ENCODE measurements at places on chromosomes 6 and 20.

DNA sequence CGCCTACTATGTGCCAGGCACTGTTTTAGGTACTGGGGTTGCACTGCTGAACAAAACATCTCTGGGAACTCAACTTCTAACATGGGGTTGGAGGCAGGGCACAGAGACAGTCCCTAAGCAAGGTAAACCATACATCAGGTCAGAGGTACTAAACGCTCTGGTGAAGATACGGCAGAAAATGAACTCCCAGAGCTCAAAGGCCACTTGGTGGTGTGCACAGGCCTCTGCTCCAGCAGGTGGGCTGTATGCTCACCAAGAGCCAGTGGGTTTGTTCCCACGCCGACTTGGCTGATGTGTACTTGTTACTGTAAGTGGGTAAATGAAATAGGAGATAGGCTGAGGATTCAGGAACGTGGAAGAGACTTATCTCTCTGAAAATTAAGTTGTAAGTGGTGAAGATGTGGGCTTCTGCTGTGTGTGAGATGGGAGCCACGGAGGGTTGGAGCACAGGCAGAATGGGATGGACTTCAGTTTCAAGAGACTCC, 133.4 kb downstream of the PREX1 start:
- no peak for DNase-seq

DNA sequence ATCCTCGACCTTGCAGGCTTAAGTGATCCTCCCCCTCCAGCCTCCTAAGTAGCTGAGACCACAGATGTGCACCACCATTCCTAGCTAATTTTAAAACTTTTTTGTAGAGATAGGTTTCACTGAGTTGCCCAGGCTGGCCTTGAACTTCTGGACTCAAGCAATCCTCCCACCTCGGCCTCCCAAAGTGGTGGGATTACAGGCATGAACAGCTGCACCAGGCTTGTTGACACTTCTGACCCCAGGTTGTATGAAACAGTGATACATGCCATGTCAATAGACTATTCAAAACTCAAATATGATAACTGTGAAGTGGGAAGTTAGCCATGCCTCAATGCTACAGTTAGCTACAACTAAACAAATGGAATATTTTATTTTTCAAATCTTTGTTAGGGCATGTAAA, 20.1 kb upstream of the SHLD1 start:
- DNase-seq = no peak

DNA sequence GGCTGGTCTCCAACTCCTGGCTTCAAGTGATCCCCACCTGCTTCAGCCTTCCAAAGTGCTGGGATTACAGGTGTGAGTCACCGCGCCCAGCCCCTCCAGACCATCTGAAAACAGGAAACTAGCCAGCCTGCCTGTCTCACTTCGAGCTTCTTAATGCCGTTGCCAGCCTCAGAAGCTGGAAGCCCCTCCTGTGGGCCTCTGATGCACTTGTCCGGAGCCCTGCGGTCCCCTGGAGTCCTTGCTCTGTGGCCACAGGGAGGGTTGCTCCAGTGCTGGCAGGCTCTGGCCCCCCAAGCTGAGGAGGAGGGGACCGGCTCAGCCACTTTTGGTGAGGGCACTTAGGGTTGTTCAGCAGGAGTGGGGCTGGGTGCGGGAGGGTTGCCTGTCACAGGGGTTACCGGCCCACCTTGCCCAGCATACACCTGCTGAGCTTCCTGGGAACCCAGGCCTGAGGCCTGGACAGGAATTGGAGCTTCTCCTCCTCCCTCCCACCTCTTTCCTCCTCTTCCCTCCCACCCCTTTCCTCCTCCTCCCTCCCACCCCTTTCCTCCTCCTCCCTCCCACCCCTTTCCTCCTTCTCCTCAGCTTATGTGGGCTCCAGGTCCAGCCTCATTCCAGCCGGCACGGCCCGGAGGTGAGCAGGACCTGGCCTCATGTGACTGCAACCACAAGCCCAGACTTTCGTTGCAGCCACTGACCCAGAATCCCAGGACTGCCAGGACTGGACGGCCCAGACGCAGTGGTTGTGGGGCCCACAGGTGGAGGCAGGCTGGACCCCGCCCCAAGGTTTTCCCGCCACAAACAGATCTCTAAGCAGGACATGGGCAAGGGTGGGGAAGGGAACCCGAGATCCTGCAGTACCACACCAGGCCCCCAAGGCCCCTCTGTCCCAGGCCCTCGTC, 9.4 kb upstream of the BIRC7 start:
- DNase-seq = no peak

- DNase-seq = no peak
Measured at GRCh38 chr20:25692499-25692898, 4.2 kb downstream of the ZNF337 start.

DNA sequence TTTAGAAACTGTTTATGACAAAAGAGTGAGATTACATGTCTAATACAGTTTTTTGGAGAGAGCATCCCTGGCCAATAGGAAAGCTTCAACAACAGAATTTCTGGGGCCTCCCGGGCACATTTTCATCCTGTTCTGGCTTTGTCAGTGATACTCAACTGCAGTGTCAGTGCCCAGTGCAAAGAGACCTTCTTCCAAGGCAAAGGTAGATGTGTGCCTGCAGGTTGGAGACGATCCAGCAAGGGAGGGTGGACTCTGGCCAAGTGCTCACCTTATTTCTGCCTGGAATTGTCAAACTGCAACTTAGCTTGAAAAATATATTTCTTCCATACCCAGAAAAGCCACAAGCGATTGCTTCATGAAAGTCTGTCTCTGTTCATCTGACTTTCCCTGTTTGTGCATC, 211.6 kb upstream of the SNX9 start:
- DNase-seq = no peak

- peak; percentile 95 for DNase-seq
Measured at GRCh38 chr20:49216991-49217578, 2.1 kb upstream of the DDX27 start.

- no peak for DNase-seq
Measured at GRCh38 chr6:168607272-168608112, 166.5 kb downstream of the SMOC2 start.

DNA sequence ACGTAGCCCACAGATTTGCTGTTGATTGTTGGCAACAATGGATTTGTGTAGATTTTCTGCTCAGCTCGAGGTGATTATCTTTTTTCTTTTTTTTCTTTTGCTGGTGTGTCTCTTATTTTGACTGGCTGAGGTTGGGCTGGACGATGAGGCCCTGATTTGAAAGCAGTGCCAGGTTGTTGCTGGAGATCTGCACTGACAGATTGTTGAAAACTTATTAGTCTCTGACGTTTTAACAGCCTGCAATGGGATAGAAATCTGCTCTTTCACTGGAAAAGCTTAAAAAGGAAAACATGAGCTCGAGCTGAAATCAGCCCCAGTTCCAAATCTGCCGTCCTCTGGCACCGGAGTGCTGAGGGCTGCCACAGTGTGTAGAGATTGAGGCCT, 87.7 kb downstream of the PDE7B start:
- DNase-seq = no peak

DNA sequence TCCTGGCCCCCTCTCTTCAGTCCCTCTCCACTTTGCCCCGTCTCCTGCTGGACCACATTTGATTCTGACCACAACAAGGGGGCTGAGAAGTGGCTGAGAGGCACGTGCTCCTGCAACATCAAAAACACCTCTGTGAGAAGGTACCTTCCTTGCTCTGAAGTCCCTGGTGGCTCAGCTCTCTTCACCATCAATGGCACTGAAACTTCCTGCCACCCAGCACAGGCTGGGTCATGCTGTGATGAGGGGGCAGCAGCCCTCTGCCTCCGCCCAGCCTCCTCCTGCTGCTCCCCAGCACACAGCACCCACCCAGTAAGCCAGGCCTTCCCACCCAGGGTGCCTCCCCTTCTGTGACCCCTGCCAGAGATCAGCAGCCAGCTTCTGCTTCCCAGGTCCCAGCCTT, 10.3 kb downstream of the ZMYND8 start:
- DNase-seq = no peak

GRCh38 chr6:44049163-44049988, 77.9 kb downstream of the MRPL14 start:
- no peak for DNase-seq

- DNase-seq = no peak
Measured at GRCh38 chr6:36969988-36970891, 15.7 kb downstream of the PI16 start.

GRCh38 chr20:40519918-40520317, 169.1 kb downstream of the MAFB start:
- no peak for DNase-seq

DNA sequence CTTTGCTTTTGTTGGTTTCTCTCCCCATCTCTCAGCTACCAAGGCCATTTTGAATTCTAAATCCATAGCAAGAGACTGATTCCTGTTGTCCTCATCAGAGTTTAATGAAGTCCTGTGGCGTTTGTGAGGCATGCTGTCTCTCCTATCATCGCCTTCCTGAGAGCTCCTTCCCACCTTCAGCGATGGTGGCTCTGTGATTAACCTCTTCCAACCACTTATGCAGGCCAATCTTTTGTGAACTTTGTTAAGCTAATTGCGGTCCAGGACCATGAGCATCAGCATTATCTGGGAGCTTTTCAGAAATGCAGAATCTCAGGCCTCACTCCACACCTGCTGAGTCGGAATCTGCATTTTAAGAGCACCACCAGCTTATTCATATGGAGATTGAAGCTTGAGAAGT, 272.5 kb upstream of the CDYL start:
- no peak for DNase-seq

DNA sequence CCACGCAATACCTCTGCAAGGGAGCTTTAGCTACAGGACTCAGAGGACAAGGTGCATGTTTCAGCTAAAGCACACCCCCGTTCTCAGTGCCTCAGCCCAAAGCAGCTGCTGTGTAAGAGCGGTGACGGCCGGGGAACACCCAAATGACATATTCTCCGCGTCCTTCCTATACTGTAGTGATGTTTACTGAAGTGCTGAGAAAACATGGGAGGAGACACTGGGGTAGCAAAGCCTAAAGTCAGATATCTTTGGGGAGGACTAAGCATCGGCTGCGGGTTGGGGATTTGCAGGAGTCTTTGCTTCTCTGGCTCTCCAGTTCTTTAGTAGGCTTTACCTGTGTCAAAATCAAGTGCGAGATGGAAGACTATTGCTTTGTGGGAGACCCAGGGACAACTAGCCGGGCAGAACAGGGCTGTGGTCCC, 1.7 kb downstream of the SLC22A23 start:
- peak; percentile 38 for DNase-seq

GRCh38 chr6:84768442-84769174, 4.2 kb upstream of the TBX18 start:
- no peak for DNase-seq

- DNase-seq = no peak
Measured at GRCh38 chr20:40651151-40651550, 37.9 kb downstream of the MAFB start.

DNA sequence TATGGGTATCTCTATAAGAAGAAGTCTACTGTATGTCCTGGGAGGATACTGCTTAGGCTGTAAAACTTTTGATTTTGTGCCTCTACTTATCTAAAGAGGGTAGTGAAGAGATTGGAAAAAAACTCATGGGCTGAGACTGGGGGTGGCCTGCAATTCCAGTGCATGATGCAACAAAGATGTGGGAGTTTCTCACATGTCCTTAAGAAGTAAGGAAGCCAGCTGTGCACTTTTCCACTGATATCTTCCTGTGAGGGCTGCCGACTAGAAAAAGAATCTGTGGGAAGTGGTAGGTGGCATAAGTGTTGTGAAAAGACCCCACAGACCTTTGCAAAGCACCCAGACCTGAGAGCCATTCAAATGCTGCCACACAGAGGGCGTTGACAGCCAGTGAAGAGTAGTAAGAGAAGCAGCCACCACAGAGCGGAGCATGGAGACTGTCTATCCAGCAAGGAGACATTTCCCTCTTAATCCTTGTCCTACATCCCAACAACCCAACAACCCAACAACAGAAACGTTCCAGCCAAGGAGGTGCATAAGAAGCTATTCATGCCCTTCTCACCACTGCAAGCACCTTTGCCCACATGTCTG, 65.1 kb downstream of the PFDN4 start:
- DNase-seq = no peak

- no peak for DNase-seq
Measured at GRCh38 chr20:14950633-14951032, 613.2 kb upstream of the FLRT3 start.

GRCh38 chr6:106005013-106005412, 81.1 kb upstream of the PRDM1 start:
- no peak for DNase-seq

DNA sequence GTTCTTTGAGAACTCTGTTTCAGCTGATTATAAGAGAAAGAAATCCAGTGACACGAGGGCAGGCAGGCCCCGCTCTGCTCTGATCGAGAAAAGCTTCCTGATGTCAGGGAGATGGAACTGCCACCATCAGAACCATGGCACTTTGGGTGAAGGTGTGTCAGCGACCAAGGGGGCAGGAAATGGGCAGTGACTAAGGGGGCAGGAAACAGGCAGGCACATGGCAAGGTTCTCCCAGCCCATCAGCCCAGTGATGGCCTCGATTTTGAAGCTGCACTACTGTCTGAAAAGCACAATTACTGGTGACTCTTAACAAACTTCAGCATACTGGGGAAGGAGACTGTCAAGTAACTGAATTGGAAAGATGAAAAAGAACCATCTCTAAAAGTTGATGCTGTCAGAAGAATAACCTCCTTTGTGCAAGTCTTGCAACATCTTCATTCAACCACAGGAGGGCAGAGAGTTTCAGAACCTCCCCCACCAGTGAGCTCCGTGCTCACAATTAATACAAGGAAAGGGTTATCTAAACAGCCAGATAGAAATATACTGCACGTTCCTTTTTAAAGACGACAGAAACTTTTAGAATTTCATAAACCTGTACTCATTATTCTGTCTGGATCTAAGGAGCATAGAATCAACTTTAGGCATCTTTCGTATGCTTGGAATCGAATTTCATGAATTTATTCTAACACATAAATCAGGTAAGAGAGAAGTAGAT, 39.1 kb downstream of the TMX4 start:
- DNase-seq = no peak

DNA sequence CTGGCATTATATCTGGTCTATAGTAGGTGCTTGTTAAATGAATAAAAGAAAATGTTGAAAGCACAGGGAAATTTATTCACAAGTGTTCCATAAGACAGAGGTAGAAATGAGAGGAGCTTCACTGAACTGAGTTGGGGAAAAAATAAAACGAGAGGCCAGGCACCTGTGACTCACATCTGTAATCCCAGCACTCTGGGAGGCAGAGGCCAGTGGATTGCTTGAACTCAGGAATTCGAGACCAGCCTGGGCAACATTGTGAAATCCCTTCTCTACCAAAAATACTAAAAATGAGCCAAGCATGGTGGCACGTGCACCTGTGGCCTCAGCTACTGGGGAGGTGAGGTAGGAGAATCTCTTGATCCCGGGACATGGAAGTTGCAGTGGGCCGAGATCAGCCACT, 28.1 kb upstream of the IBTK start:
- DNase-seq = no peak

DNA sequence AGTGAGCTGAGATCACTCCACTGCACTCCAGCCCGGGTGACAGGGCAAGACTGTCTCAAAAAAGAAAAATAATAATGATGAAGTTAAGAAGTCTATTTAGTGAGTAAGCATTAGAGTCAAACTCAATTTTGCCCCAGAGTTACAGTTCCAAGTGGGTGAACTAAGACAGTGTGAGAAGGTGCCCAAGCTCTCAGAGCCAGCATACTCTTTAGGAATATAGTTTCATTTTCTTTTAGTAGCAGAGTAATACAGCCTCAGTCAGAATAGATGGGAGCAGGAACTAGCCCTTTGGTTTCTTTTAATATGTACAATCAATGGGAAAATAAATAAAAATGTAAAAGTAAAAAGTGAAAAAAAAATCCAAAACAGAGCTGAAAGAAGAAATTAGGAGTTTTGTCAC, 87.0 kb upstream of the ADGRF1 start:
- DNase-seq = no peak

- no peak for DNase-seq
Measured at GRCh38 chr20:14220986-14221385, 116.4 kb downstream of the FLRT3 start.

Measured in effector CD4-positive, alpha-beta T cell (primary cell).